Stromal cell of bone marrow (primary cell): ENCODE measurements at places on chromosomes 6 and 20.

- no peak for DNase-seq
Measured at GRCh38 chr20:15865553-15865952, 707.7 kb downstream of the KIF16B start.

DNA sequence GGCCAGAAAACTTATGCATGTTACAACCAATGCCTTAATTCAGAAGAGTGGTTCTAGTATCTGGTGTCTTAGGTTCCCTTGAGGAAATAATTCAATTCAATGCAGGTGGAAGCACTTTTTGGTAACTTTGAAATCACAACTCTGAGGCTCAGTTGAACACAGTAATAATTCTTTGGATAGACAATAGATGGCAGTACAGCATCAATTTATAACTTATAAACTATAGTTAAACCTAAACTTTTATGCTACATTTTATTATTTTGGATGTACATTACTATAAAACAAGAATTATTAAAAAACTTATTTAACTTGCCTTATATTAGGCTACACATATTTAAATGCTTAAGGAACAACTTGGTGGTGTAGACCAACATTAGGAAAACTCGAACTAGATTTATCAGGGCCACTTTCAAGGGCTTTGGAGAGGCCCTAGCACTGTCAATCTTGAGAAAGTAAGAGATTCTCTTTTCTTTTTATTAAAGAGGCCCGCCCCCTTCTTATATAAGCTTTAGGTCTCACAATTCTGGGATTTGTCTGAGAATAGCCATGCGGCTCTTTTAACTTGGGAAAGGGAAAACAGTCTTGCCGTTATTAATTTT is 85.9 kb downstream of the CRYBG1 start:
- no peak for DNase-seq

DNA sequence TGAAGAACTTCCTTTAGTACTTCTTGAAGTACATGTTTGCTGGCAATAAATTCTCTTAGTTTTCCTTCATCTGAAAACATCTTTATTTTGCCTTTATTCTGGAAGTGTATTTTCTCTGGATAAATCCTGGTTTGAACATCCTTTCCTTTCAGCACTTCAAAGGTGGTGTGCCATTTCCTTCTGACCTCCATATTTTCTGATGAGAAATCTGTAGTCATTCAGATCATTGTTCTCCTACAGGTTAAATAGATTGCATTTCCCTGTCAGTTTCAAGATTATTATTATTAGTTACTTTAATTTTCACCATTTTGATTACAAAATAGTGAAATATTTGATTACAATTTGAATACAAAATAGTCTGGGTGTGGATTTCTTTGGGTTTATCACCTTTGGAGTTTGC is 134.5 kb downstream of the CDH26 start:
- no peak for DNase-seq

GRCh38 chr6:12010635-12011275 is 1.4 kb upstream of the HIVEP1 start:
- no peak for DNase-seq

- no peak for DNase-seq
Measured at GRCh38 chr20:56631990-56632327, 2.9 kb downstream of the TFAP2C start.

DNA sequence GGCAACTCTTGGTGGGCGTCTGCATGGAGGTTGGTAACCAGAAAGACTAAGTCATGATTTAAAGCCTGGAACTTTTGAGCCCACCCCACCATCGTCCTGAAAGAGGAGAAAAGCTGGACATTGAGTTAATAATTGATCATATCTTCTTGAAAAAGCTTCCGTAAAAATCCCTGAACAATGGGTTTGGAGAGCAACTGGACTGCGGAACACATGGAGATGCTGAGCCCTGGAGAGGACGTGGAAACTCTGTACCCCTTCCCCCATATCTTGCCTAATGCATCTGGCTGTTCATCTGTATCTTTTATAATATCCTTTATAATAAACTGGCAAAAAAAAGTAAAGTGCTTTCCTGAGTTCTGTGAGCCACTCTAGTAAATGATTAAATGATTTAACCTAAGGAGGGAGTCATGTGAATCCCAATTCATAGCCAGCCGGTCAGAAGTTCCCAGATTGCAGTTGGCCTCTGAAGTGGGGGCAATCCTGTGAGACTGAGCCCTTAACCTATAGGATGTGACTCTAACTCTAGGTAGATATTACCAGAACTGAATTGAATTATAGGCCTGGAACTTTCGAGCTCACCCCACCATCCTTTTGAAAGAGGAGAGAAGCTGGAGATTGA is 26.5 kb upstream of the LGSN start:
- DNase-seq, result no peak

GRCh38 chr20:19555726-19556125 is 202.3 kb upstream of the RIN2 start:
- no peak for DNase-seq

DNA sequence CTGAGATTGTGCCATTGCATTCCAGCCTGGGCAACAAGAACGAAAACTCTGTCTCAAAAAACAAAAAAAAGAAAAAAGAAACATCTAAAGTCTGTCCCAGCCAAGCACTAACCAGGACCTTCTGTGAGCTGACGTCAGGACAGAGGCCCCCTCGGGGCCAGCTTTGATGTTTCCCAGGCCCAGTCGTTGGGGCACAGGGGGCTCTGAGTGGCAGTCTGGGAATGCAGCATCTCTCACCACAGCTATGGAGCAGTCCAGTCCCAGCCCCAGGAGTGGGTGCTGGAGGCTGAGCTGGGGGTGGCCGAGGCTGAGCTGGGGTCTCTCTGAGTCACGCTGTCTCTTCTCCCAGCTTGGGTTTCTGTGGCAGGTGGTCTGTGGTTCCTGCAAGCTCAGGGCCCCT is 46.0 kb upstream of the SRF start:
- DNase-seq, result no peak

DNA sequence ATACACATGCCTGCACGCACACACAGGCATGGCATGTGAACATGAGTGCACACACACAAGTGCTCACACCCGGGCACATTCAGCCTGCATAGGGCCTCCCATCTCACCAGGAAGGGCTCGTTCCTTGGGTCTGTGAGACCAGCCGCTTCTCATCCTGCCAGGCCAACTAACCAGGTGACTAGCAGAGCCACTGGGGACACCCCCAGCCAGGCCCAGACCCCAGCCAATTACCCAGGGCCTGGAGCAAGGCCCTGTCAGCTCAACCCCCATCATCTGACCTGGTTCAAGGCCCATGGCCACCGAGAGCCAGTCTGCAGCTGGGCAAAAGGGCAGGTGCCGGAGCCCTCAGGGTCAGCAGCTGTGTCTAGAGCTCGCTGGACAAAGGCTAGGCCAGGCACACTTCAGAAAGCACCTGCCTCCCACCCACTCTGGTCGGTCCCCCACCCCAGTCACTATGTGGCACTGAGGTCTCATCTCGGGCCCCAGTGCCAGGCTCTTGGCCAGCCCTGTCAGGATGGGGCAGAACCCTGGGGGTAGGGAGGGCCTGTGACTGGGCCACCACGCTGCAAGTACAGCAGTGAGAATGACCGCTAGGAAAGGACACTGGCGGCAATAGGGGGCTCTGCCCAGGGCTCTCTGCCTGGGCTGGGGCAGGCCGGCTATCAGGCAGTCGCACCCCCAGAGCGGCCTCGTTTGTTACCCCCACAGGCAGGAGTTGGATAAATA is 26.8 kb upstream of the MRGBP start:
- no peak for DNase-seq

DNA sequence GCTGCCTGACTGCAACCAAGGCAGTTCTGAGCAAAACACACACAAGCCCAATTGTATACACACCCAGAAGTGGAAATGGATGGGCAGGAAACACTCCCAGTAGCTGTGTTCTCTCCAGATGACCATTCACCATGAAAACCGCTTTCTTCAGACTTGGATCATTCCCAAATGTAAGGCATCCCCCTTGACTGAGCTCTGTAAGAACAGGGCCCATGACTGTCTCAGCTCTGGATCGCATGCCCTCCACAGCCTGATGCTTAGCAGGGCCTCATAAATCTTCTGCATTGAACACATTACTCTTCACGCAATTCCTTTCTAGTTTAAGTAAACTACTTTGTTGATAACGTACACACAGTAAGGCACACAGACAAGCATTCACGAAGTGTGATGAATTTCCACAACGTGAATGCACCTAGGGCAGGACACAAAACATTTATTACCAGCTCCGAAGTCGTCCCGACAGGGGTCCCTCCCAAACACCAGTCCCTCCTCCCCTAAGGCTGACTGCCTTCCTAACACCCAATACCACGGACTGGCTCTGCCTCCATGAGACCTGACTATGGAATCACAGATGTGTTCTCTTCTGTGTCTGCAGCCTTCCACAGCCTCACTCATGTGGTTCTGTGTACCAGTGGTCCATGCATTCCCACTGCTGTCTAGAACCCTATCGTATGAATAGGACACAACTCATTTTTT is 31.7 kb downstream of the BMP7 start:
- DNase-seq, result no peak

- DNase-seq, result no peak
Measured at GRCh38 chr20:25214426-25214790, 18.9 kb downstream of the ENTPD6 start.

DNA sequence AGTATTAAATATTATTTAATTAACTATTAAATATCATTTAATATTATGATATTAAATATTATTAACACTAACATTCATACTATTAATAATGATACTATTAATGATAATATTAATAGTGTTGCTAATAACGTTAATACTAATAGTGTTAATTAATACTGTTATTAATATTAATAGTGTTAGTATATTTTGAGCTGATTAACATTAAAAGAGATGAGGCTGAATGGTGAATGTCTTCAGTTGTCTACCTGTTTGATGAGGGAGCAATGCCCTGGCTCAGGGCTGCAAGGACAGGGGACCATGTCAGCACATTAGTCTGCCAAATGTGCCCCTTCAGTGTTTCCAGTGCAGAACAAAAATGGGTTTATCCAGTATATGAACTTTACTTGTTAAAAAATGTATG is 96.6 kb upstream of the PLEKHG1 start:
- DNase-seq, result no peak

GRCh38 chr20:59006167-59006863 is 739 bp downstream of the CTSZ start:
- no peak for DNase-seq

GRCh38 chr20:10376270-10377075 is 57.5 kb downstream of the MKKS start:
- DNase-seq, result peak; percentile 30

- no peak for DNase-seq
Measured at GRCh38 chr6:139254196-139254595, 37.6 kb downstream of the TXLNB start.

GRCh38 chr6:6696867-6697531 is 108.5 kb downstream of the LY86 start:
- DNase-seq, result no peak

- DNase-seq, result no peak
Measured at GRCh38 chr6:136051140-136051775, 198.9 kb downstream of the MTFR2 start.

DNA sequence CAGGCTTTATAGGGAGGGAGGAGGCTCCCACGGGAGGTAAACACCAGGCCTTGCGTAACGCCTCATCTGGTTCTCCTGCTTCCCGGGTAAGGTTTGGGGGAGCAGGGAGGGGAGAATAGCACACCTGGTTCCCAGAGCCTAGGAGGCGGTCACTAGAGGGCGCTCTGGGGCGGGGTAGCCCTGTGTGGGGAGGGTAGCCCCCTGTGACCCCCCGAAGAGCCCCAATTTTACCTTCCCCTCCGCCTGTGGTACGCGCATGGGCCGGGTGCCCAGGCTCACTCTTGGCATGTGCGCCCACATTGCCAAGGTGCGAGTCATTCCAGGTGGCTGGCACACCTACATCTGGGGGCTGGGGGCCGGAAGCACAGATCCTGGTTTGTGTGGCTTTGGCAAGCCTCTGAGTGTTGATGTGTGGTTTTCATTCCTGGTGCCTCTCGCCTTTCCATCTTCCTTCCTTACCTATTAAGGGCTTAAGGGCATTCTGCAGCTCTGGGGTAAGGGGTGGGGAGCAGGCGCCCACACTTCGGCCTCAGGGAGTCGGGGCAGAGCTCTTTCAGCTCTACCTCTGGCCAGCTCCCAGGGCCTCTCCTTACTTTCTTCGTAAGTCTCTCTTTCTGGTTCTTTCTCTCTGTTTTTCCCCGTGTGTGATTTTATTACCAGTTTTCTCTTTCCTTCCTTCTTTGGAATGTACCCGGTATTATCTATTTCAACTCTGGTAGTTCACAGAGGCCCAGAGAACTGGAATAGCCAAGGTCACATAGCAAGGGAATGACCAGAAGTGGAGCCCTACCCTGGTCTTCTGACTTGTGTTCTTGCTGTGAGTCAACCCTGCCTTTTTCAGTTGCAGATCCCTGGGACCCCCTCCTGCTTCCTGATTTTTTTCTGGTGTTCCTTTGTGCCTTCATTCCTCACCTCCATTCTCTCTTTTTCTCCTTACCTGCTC is 492 bp upstream of the RNF39 start:
- no peak for DNase-seq

GRCh38 chr6:46184114-46184513 is 13.3 kb upstream of the ENPP5 start:
- DNase-seq, result peak; percentile 83

GRCh38 chr6:75091467-75092190 is 114.2 kb downstream of the COL12A1 start:
- no peak for DNase-seq

GRCh38 chr6:5174244-5174643 is 86.5 kb downstream of the LYRM4 start:
- no peak for DNase-seq

GRCh38 chr20:47654370-47654769 is 130.9 kb downstream of the SULF2 start:
- no peak for DNase-seq

DNA sequence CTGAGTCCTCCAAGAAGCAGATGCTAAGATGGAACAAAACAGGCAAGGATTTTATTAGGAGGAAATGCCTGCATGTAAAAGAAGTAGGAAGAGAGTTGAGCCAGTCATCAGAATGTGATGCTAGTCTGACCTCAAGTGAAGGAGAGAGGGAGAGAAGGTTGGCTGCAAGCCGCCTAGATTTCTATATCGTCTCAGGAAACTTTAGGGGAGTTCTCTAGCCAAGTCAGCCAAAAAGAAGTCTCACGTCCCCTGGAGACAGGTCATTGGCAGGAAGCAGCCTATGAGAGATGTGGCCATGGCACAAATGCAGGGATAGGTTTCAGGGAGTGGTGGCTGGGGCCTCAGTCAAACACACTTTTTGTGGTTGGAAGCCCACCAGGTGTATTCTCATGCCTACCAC is 378.0 kb downstream of the CD109 start:
- DNase-seq, result peak; percentile 43

GRCh38 chr20:57157106-57157691 is 109.2 kb downstream of the BMP7 start:
- DNase-seq, result no peak

DNA sequence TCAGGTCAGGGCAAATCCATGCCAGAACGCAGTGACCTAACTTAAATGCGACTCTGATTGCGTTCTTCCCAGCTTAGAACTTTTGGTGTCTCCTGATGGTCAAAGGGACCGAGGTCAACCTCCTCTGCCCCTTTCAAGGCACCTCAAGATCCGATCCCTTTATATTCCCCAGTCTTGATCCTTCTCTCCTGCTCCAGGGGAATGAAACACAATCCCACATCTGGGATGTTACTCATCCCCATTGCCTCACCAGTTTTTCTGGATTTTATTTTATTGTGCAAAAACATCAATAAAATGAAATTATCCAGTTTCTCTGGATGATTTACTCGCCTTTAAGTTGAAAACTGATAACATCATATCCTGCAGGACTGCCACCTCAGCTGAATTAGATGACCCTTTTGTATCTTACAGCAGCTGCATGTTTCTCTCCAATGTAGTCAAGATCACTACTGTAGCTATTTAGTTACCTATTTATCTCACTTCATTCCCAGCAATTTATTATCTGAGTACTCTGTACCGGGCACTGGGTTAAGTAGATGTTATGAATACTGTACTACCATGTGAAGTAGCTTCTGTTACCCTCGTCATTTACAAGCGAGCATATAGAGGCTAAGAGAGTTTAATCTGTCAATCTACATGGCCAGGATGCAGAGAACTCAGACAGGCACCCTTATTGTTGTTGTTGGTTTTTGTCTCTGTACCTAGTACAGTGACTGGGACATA is 44.0 kb downstream of the IRAK1BP1 start:
- DNase-seq, result no peak
